ENCODE measurements at places on chromosomes 12 and 14. TPM values are rescaled to one million over a fixed set of nuclear protein-coding genes. Genes with fewer than 3 reads are reported as not detected.

Gene AJUBA
- 46.0 TPM for total RNA-seq

Gene SMIM41
- total RNA-seq, result 0.31 TPM

DNA sequence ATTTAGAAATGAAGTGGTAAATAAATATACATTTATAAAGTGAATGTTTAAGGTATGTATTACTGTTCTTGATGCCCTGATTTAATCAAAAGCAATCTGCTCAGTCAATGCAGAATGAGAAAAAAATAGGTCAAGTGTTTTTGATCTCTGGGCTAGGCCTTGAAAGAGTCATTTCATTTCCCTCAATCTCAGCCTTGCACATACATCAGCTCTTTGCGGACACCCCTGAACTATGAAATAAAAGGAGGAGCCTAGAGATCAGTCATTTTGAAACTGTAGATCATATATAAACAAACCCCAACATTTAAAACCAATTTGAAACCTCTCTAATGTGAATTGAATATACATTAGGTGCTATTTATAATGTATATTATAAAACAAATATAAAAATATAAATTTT, 42.5 kb downstream of the ATG2B start:
- no peak for DNase-seq

- DNase-seq, result no peak
Measured at GRCh38 chr12:5511256-5511643, 79.3 kb downstream of the NTF3 start.

DNA sequence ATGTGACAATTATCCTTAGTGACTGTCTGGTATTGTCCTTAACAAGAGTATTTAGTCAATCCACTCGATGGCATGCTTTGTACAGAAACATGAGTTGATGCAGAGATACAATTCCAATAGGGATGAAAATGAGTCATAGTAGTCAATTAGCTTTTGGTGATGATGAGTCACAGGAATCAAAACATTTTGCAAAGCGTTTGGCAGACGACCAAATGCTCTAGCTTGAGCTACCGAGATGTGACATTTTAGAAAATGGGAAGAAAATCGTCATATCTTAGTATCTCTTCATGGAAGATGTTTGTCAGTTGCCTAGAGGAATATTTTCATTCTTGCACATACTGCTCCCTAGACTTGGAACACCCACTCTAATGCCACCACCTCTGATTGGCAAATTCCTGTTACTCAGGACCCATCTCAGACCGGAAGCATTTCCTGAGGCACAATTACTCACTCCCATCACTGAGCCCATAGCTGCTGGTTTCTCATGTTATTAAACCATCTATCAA, 95.0 kb downstream of the LMNTD1 start:
- no peak for DNase-seq

DNA sequence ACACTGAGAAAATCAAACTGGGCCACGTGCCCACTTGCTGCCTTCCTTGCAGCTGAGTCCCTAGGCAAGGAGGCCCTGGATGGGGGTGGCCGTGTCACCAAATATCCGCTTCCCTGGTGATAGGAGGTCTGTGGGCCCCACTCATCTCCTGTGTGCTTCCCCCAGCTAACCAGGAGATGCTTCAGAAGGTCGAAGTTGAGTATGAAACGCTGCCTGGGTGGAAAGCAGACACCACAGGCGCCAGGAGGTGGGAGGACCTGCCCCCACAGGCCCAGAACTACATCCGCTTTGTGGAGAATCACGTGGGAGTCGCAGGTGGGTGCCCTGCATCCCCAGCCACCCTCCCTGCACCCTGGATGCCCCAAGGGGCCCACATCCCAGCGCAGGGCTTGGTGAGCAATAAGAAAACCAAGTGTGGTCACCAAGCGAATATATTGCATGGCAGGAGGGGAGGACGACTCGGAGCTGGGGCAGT, 6.8 kb upstream of the SIVA1 start:
- no peak for DNase-seq

- DNase-seq, result no peak
Measured at GRCh38 chr14:51917193-51917592, 56.8 kb downstream of the GNG2 start.

- no peak for DNase-seq
Measured at GRCh38 chr14:58707949-58708348, 70.2 kb downstream of the DACT1 start.

DNA sequence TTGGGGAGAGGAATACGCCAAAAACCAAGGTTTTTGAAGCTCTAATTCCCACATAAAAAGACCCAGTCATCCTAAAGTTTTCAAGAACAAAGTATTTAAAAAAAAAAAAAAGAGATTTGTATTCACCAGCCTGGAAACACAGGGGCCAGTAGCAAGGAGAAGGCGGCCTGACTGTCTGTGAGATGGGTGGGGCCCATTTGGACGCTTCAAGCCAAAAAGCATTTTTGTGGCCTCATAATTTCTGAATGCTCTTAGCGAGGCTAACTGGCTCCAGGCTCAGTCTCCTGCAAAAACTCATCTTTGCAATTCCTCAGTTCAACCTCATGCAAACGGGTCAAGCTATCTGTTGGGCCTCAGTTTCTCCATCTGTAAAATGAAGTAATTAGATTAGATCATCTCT, 514.1 kb downstream of the MED13L start:
- DNase-seq, result no peak
